A549 treated with RU486 at 1 μM for 4 hours (cell line): ENCODE measurements at places on chromosomes 7 and 10. TPM values are rescaled to one million over a fixed set of nuclear protein-coding genes. Genes with fewer than 3 reads are reported as not detected.

The FAM25G gene
- total RNA-seq: 0.88 to 1.1 TPM (median 0.95 TPM) in 3 of 5 replicates, not detected in the others

The PLXNA4 gene
- total RNA-seq: 1.2 to 1.7 TPM (median 1.6 TPM) in 5 replicates

The FFAR4 gene
- 0.14 to 0.44 TPM (median 0.25 TPM) in 5 replicates for total RNA-seq

The TMEM178B gene
- total RNA-seq: 1.1 to 1.7 TPM (median 1.4 TPM) in 5 replicates

The GALNT17 gene
- total RNA-seq: not detected in 5 replicates

The FEZF1 gene
- total RNA-seq: not detected in 5 replicates

The CROT gene
- total RNA-seq: 3.6 to 8.1 TPM (median 7.4 TPM) in 5 replicates

The NOLC1 gene
- 174 to 199 TPM (median 189 TPM) in 5 replicates for total RNA-seq

The SYT15 gene
- 2.6 to 3.3 TPM (median 2.9 TPM) in 5 replicates for total RNA-seq

The GPRIN2 gene
- total RNA-seq: 22.4 to 40.2 TPM (median 29.9 TPM) in 5 replicates

The NODAL gene
- total RNA-seq: not detected in 5 replicates

The GPNMB gene
- total RNA-seq: 1.7 to 3.3 TPM (median 2.6 TPM) in 5 replicates

The IFIT2 gene
- total RNA-seq: 2.5 to 4.8 TPM (median 3.6 TPM) in 5 replicates

The SRRM3 gene
- 5.7 to 8.9 TPM (median 6.9 TPM) in 5 replicates for total RNA-seq

The GHRHR gene
- total RNA-seq: 0.29 TPM in 1 of 5 replicates, not detected in the others

The HK1 gene
- total RNA-seq: 31.3 to 39.1 TPM (median 37.1 TPM) in 5 replicates

The ASAH2B gene
- total RNA-seq: 2.7 to 4.9 TPM (median 4.0 TPM) in 5 replicates

The HEPACAM2 gene
- total RNA-seq: not detected in 5 replicates

The DOCK1 gene
- 19.1 to 25.2 TPM (median 23.4 TPM) in 5 replicates for total RNA-seq

The C7orf57 gene
- 0.17 to 0.32 TPM (median 0.21 TPM) in 4 of 5 replicates, not detected in the other for total RNA-seq

The CYP3A7 gene
- not detected in 5 replicates for total RNA-seq
